ENCODE measurements at places on chromosomes 1 and 21.

DNA sequence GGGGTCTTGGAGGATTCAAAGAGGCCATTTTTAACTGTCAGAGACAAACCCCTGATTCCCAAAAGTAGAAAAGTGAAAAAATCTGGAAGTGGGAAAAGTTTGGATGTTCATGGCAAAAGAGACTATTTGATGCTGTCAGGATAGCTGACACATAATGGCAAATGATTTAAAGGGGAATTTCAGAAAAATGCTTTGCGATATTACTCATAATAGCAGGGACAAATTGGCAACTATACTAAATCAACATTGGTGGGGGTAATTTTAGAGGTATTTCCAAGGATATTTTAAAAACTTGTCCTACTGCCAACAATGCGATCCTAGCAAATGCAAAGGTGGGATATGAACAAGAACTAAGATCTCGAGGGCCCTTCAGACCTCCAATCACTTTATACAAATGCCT, 5.3 kb upstream of the GSTM4 start:
- no peak for DNase-seq

DNA sequence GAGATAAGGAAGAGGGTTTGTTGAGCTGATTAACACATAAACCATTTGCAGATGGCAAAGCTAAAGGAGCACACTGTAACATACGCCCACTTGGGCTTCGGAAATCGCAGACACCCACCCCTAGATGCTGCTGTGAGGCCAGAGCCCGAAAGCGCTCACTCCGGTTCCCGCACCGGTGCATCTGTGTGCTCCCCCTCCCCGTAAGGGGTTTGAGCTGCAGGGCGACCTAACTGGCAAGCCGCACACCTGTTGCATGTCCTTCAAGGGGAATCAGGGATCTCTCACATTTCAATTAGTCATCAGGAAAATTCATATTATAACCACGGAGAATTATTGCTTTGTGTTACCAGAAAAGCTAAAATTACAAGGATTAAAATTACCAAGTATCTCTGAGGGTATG, 1.4 kb upstream of the CFH start:
- DNase-seq = no peak

DNA sequence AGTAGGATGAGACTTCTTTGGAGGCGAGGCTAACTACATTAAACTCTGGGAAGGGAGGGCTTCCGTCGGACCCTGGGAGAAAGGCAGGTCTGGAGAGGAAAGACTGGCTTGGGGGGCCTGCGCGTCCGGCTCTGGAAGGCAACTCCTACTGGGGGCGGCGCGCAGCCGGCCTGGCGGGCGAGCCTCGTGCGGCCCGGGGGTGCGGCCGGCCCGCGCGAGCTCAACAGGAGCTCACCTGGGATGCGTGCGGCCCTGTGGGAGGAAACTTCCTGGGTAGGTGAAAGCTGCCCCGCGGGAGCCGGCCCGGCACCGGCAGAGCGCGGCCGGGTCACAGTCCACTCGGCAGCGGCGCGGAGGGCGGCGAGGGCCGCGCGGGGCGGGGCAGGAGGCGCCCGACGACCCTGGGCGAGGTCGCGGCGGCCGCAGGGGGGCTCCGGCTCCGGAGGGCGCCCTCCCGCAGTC, 449 bp downstream of the EPS15 start:
- DNase-seq = no peak

GRCh38 chr1:81805537-81806431, 5.0 kb downstream of the ADGRL2 start:
- DNase-seq = no peak

DNA sequence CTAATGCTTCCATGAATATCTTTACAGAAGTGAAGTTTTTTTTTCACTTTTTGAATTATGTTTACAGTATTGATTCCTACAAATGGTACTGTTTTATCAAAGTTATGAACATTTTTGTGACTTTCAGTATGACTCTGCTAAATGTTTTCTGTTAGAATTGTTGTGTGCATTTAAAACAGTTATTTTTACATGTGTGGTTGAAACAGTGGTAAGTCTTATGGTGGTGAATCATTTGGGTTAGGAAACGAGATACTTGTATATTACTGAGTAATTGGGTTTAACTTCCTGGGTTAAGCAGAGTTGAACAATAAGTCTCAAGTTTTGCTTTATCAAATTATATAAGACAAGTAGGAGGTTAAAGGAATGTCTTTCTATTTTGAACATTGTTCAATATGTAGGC, 66.8 kb downstream of the VPS13D start:
- no peak for DNase-seq

DNA sequence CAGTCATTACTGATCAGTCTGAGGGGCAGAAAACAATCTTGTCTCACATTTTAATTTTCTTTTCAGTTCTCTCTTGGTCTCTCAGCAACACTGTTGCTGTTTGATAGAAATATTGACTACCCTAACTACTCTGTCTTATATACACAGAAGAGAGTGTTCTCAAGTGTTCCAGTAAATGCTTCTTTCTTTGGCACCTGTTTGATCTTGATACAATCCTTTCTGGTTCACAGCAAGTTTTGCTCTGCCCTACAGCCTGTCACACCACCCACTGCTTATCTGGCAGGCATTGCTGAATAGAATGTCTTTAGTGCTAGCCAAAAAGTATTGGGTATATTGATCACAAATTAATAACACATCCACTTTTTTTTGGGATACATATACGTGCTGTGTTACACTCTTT, 75.7 kb upstream of the WLS start:
- no peak for DNase-seq

DNA sequence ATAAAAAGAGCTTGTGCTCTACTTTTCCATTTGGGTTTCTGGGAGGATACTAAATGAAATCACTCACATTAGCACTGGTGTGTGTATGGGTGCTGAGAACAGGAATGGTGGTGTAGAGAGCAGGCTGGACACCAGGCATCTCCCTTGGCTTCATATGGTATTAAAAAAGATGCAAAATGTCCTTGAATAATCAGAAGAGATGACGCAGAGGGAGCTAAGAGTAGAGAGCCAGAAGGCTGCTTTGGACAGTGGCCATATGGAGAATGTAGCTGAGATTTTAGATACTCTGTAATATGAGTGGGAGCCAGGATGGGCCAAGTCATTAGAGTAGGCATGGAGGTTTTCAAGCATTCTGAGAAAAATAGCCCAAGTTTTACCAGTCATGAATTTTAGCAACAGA, 112.3 kb upstream of the ZRANB2 start:
- no peak for DNase-seq

DNA sequence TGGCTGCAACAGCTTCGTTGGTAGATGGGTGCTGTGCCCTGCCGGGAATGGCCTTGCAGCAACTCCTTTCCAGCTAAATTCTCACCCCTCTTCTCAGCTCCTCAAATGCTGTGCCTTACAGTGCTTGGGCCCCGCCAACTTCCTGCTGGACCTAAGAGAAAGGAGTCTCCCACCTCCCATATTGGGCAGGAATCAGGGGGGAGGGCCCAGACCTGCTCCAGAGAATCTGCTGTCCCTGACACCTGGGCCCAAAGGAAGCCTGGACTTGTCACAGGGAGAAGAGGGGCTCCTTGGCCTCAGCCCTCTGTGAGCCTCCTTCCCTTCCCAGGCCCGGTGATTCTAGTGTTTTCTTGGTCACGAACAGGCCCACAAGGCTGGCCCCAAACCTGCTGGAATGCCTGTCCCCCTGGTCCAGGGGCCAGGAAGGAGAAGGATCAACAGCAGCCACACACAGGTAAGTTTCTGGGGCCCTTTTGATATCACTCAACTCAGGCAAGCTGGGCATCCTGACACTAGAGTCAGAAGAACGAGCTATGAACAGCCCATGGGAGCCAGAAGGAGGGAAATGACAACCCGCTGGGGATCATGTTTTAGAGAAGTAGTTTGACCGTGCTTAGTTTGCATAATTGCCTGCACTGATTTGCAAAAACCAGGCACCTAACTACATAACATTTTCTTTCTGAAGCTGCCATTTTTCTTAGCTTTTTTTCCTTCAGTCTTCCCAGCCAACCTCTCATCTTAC, 86.2 kb downstream of the CD247 start:
- no peak for DNase-seq

- no peak for DNase-seq
Measured at GRCh38 chr1:235932090-235932510, 65.4 kb upstream of the LYST start.
